Thymus (tissue), 14 donors: ENCODE measurements at places on chromosomes 2 and 18. TPM values are rescaled to one million over a fixed set of nuclear protein-coding genes. Genes with fewer than 3 reads are reported as not detected.

Gene SCN1A
- 0.09 TPM for total RNA-seq

DNA sequence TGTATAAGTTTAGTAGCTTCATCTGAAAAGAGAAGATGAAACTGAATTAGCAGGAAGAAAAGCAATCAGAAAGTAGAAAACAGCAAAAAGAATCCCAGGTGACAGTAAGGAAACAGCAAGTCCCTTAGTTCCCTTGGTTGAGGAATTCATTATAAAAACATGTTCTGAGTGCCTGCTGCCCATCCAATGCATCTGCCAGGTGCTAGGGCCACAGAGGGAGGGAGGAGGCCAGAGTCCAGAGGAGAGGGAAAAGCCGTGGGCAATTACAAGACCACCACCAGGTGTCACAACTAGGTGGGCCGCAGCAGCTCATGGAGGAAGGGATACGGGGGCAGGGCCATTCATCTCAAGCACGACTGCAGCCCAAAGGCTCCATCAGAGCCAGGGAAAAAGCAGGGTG lies 55.9 kb upstream of the TFCP2L1 start:
- H3K4me3 ChIP-seq: no peak overlapping the region
- no peaks in the 10 kb centered on the region for H3K27me3 ChIP-seq
- no peaks in the 10 kb centered on the region for H3K4me1 ChIP-seq
- peaks cover 41% of the 10 kb centered on the region for H3K36me3 ChIP-seq
- no peak for DNase-seq
- H3K27ac ChIP-seq: no peak overlapping the region

DNA sequence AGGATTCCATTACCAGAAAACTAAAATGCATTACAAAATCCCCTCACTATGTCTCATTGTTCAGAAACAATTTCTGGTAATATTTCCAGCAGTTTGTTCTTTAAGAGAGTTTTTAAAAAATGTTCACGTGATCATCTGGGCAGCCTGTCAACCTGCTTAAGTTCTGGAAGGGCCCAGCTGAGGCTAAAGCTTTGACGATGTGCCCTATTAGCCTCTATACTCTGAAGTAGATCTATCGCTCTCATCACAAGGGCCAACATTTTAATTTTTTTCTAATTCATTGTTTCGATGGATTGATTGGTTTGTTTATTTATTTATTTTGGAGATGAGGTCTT lies 205.8 kb downstream of the PRKCE start:
- DNase-seq: no peak
- peaks cover 9% of the 10 kb centered on the region for H3K4me1 ChIP-seq
- no peaks in the 10 kb centered on the region for H3K27me3 ChIP-seq
- H3K27ac ChIP-seq: no peak overlapping the region

- no peak for DNase-seq
- H3K4me1 ChIP-seq: peaks cover 9% of the 10 kb centered on the region
- H3K27ac ChIP-seq: no peak overlapping the region
- H3K27me3 ChIP-seq: no peaks in the 10 kb centered on the region
- H3K4me3 ChIP-seq: no peak overlapping the region
These were observed 35.3 kb downstream of the MYOM1 start for GRCh38 chr18:3184275-3184963.

DNA sequence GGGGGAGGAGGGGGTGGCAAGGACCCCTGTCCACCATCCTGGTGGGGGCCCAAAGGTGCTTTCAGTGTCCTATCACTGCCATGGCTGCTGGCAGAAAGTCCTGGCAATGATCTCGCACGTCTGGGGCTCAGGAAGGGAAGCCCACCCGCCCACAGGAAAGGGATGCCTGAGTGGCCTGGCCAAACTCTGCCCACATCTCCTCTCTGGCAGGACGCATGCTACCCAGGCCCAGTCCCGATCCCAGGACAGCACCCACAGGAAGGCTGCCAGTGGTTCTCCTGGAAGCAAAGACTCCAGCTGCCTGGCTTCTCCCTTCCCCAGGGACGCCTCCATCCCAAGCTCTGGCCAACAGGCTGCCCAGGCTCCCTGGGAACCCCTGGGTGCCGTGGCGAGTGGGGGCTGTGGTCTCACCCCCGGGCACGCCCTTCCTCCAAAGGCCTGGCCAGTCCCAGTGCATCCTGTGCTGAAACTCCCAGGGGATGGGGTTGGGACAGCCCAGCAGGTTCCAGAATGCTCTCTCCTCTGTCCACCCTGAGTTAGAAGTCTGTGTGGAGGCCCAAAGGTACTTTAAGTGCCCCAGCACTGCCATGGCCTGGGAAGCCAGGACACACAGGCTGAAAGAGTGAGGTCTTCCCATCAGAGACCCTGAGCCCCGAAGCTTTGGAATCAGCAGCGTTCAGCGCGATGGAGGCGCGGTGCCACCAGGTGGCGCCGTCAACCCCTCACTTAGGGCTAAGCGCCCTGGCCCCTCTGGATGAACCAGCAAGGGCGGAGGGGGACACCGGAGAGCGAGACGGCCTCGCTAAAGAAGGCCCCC lies 29.8 kb upstream of the TAF1B start:
- H3K27me3 ChIP-seq: no peaks in the 10 kb centered on the region
- no peak overlapping the region for H3K4me3 ChIP-seq
- no peaks in the 10 kb centered on the region for H3K36me3 ChIP-seq
- no peak overlapping the region for H3K27ac ChIP-seq
- DNase-seq: peak; percentile 71
- H3K4me1 ChIP-seq: no peaks in the 10 kb centered on the region

- no peaks in the 10 kb centered on the region for H3K36me3 ChIP-seq
- DNase-seq: no peak
These were observed 25.5 kb upstream of the NFE2L2 start for GRCh38 chr2:177289824-177290628.

DNA sequence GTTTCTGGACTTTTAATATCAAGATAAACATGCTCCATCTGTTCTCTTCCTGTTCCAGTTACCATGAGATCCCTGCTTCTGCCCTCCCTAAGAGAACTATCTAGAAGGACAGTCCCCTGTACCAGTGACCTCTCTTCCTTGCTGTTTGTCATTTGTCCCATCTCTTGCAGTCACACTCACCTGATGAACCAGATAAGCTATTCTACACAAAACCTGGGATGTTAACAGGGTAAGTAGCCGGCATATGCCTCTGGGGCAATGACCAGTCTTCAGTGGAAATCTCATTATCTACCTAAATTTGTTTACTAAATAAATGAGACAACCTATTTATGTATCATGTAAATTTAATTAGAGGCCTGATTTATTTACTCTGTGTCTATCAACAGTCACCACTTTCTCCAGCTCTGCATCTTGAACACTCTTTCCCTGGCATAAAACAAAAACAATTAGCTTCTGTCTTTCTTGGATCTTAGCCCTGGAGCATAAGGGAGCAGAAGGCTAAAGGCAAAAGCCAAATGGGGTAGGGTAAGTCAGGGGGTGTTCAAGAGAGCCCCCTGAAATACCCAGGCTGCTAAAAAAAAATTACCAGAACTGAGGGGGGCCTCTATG lies 337.7 kb downstream of the ALK start:
- H3K27me3 ChIP-seq: no peaks in the 10 kb centered on the region
- H3K36me3 ChIP-seq: no peaks in the 10 kb centered on the region
- no peak for DNase-seq
- no peaks in the 10 kb centered on the region for H3K4me1 ChIP-seq
